NCI-H1417 treated with DMSO at 0.1 percent for 48 hours (cell line): ENCODE measurements at places on chromosomes 7 and 10.

GRCh38 chr7:92837000-92837749 lies 802 bp upstream of the CDK6 start:
- no peak for DNase-seq

DNA sequence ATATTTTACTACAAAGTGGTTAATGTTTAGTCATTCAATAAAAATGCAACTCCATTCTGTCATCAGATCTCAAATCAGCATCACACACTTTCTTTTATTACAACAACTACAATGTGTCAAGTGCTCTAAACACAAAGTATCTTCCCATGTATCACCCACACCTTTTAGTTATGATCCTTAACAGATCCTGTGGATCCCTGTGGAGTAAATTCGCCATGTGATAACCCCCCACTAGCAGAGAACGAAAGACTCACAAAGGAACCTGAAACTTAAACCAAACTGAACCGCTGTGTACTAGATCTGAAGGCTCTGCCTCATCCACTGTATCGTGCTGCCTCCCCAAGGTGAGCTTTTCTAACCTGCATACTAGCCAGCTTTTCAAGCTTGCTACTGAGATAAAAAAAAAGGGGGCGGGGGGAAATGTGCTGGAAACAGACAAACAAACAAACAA lies 1.7 kb downstream of the DPY19L1 start:
- DNase-seq, result peak; percentile 1

- no peak for DNase-seq
Measured at GRCh38 chr7:148535217-148535616, 55.3 kb upstream of the C7orf33 start.

DNA sequence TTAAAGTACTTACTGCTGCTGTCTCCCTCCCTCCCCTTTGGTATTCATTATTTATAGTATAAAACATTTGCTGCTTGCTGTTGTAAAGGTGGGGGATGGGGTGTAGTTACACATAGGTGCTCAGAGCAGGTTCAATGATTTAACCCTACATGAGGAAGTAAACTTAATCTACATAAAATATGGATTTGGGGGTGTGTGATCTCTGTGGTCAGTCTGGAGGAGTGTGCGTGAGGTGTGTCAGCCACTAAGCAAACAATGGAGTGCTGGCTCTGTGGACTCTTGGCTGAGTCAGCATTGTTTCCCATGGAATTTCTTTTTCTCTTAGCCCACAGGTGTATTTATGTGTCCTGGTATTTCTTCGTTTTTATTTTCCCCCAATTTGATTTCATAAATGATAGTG lies 133.9 kb downstream of the AUTS2 start:
- no peak for DNase-seq

DNA sequence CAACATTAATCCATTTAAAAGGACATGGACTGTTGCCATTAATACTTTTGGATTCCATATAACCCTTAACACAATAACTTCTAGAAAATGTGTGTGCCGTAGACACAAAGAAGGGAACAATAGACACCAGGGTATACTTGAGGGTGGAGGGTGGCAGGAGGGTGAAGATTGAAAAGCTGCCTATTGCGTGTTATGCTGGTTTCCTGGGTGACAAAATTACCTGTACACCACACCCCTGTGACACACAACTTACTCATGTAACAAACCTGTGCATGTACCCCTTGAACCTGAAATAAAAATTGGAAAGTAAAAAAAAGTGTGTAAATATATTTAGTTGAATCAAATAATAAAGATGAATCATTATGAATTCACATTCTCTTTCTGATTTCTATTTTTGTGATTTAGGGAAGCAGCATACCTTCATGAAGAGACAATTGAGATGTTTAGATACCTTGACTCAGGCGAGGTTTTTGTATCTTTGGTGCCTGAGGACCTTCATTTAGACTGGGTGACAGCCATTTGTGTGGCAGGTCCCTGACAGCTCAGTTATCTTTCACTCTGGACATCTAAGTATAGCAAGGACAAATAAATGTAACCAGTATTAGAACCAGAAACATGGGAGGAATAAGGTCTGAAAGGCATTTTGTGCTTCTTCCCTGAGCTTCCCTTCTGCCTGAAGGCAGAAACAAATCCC lies 28.7 kb downstream of the GIMAP8 start:
- no peak for DNase-seq

DNA sequence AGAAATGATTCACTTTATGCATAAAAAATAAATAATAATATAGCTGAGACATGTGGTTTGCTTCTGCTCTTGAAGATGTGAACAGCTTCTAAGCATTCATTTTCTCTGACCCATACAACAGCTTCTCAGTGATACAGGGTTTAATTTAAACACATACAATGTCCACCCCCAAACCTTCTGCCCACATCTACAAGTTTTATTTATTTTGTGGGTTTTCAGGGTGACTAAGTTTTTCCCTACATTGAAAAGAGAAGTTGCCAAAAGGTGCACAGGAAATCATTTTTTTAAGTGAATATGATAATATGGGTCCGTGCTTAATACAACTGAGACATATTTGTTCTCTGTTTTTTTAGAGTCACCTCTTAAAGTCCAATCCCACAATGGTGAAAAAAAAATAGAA lies 17.2 kb downstream of the INHBA start:
- no peak for DNase-seq
